ENCODE measurements at places on chromosomes 5 and 9. TPM values are rescaled to one million over a fixed set of nuclear protein-coding genes. Genes with fewer than 3 reads are reported as not detected.

GRCh38 chr5:112869948-112870347 is 8.9 kb downstream of the SRP19 start:
- H3K27ac ChIP-seq = no peak overlapping the region
- DNase-seq = no peak
- no peaks in the 10 kb centered on the region for H3K27me3 ChIP-seq
- peaks cover 65% of the 10 kb centered on the region for H3K36me3 ChIP-seq
- no peaks in the 10 kb centered on the region for H3K4me1 ChIP-seq

DNA sequence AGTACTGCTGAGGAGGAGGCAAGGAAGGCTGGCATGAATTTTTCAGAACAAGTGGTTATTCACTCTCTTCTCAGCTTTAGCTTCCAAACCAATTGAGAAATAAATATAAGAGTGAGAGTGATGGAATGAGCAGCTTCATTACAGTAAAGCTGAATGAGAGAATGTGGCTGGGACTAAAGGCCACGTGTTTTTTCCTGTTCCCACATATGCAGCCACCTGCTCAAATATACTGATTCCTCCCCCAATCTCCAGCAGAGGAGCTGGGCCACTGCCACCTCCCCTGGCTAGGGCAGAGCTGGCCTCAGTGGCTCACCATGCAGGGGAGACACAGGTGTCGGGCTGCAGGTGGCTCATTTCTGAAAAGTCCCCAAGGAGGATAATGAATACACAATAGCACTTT is 1505.3 kb upstream of the WWC1 start:
- no peak for DNase-seq
- H3K4me1 ChIP-seq = no peaks in the 10 kb centered on the region
- no peaks in the 10 kb centered on the region for H3K27me3 ChIP-seq
- no peaks in the 10 kb centered on the region for H3K36me3 ChIP-seq
- H3K4me3 ChIP-seq = no peak overlapping the region
- H3K27ac ChIP-seq = no peak overlapping the region

Gene ANKRD31
- total RNA-seq = 1.5 TPM

GRCh38 chr5:32713770-32714381 is 2.8 kb downstream of the NPR3 start:
- no peak overlapping the region for H3K27ac ChIP-seq
- peaks cover 14% of the 10 kb centered on the region for H3K36me3 ChIP-seq
- peaks cover 8% of the 10 kb centered on the region for H3K4me1 ChIP-seq
- peak overlapping the region; percentile 55 for H3K4me3 ChIP-seq
- no peaks in the 10 kb centered on the region for H3K27me3 ChIP-seq
- peak; percentile 43 for DNase-seq

GRCh38 chr5:95739857-95740256 is 8.7 kb downstream of the RHOBTB3 start:
- H3K27ac ChIP-seq = no peak overlapping the region
- no peak overlapping the region for H3K4me3 ChIP-seq
- peaks cover 15% of the 10 kb centered on the region for H3K4me1 ChIP-seq

DNA sequence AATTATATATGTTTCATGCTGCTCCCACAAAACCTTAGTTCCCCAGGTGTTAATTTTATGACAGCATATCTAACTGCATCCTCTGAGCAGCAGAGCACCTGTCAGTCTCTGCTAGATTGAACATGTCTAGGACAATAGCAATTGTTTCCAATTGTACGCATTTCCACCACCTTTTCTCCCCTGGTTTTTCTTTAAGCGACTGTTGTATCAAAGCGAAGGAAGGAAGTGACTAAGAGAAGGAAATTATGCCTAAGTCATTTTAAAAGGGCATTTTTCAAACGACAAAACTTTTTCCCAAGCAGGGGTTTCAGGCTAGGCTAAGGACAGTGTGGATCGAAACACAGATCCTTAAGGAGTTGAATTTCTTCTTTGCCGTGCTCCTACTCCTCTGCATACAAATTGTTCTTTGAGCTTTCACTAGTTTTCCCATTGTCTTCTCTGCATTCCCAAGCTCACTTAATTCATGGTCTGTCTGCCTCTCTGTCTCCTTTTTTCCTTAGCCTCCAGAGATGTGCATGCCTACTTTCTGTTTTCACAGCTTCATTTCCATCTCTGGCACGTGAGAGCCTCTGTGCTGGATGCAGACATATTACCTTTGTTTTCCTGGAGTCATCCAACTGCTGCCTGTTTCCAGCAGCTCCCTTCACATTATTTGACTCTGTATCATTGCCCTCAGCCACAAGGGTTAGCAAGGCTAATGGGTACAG is 39.4 kb upstream of the STARD4 start:
- DNase-seq = no peak
- H3K4me1 ChIP-seq = peaks cover 9% of the 10 kb centered on the region
- H3K27ac ChIP-seq = no peak overlapping the region
- H3K27me3 ChIP-seq = no peaks in the 10 kb centered on the region

Gene TERT
- 2.3 TPM for total RNA-seq

GRCh38 chr5:38756068-38756467 is 89.7 kb upstream of the OSMR start:
- H3K36me3 ChIP-seq = no peaks in the 10 kb centered on the region
- DNase-seq = no peak
- H3K4me1 ChIP-seq = no peaks in the 10 kb centered on the region
- no peak overlapping the region for H3K27ac ChIP-seq
- no peak overlapping the region for H3K4me3 ChIP-seq
- peaks cover 80% of the 10 kb centered on the region for H3K27me3 ChIP-seq

DNA sequence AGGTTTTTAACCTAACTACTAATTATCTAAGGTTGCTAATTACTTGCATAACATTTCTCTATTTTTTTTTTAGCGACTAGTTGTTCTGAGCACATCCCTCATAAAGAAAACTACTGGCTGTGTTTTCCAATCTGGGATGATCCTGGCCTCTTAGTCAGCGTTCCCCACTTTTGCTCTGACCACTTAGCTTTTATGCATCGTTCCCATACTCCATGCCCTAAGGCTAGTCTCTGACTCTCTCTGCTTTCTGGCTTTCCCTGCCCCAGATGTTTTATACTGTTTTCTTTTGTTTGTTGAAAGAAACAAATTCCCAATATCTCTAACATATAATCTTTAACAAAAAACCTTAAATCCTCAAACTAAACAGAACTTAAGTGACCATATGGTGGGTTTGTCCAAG is 217.9 kb downstream of the SPATA31D1 start:
- no peak overlapping the region for H3K27ac ChIP-seq
- no peaks in the 10 kb centered on the region for H3K36me3 ChIP-seq
- H3K27me3 ChIP-seq = no peaks in the 10 kb centered on the region
- DNase-seq = no peak
- no peak overlapping the region for H3K4me3 ChIP-seq
- no peaks in the 10 kb centered on the region for H3K4me1 ChIP-seq
